ENCODE measurements at places on chromosomes 11 and 22. TPM values are rescaled to one million over a fixed set of nuclear protein-coding genes. Genes with fewer than 3 reads are reported as not detected.

GRCh38 chr22:24028533-24028932, 17.4 kb downstream of the CABIN1 start:
- no peak overlapping the region for H3K4me3 ChIP-seq
- H3K36me3 ChIP-seq: peaks cover 20% of the 10 kb centered on the region
- H3K27me3 ChIP-seq: no peaks in the 10 kb centered on the region
- peaks cover 15% of the 10 kb centered on the region for H3K4me1 ChIP-seq
- DNase-seq: no peak

GRCh38 chr22:34587357-34588356, 478.3 kb upstream of the ISX start:
- no peaks in the 10 kb centered on the region for H3K27me3 ChIP-seq
- no peak overlapping the region for H3K4me3 ChIP-seq
- H3K36me3 ChIP-seq: no peaks in the 10 kb centered on the region
- H3K27ac ChIP-seq: no peak overlapping the region
- H3K4me1 ChIP-seq: no peaks in the 10 kb centered on the region

DNA sequence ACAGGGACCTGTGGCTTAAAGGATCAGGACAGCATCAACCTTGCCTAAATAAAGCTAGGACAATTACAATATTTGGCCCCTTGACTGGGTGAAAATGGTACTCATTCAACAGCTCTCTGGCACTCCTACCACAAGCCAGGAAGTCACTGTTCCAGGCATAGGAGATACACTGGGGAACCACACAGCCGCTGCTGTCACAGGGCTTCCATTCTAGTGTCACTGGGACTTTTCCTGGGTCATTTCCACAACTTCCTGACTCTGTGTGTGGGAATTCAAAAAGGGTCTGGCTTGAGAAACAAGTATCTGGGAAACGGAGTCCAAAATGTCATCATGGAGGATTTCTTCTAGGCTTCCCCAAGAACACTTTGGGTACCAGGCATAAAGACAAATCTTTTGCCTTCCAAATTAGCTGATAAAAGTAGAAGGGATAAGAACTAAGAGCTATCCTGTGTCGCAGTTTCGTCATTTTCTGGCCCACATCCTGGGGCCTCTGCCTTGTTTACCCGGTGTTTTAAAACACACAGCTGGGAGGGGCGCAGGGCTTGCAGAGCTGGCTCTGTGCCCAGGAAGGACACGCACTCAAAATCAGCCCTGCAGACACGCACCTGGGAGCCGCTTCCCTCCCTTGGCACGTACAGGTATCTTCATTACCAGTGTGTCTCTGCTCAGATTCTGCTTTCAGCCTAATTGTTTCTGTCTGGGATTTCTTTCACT, 38.0 kb downstream of the TMEM45B start:
- no peak overlapping the region for H3K4me3 ChIP-seq
- H3K4me1 ChIP-seq: no peaks in the 10 kb centered on the region
- H3K27me3 ChIP-seq: no peaks in the 10 kb centered on the region

DNA sequence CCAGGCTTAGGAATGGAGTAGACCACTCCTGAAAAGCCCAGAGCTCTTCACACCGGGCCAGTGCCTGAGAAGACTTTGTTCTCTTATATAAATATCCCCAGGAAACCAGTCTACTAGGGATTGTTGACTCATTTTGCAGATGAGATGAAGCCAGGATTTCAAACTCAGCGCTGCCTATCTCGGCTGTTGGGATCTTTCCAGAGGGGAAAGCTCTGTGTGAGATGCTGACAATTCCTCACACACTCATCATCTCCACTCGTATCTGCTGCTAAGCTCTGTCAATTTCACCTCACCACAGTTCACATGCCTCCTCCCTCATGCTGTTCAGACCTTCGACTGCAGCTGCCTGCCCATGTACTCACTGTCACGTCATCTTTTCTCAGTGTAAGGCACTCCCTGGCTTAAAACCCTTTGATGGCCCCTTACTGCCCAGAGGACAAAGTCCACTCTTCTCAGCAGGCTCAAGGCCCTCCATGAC, 12.5 kb downstream of the USH1C start:
- H3K27me3 ChIP-seq: peaks cover 36% of the 10 kb centered on the region
- DNase-seq: no peak
- H3K36me3 ChIP-seq: no peaks in the 10 kb centered on the region
- H3K4me3 ChIP-seq: no peak overlapping the region
- H3K4me1 ChIP-seq: peaks cover 15% of the 10 kb centered on the region

GRCh38 chr11:112540261-112540660, 279.6 kb upstream of the PLET1 start:
- H3K4me1 ChIP-seq: no peaks in the 10 kb centered on the region
- H3K27ac ChIP-seq: no peak overlapping the region
- H3K27me3 ChIP-seq: no peaks in the 10 kb centered on the region
- H3K4me3 ChIP-seq: no peak overlapping the region

Gene GRK3
- total RNA-seq: 60.7 TPM
